ENCODE measurements at places on chromosomes 5 and 9.

DNA sequence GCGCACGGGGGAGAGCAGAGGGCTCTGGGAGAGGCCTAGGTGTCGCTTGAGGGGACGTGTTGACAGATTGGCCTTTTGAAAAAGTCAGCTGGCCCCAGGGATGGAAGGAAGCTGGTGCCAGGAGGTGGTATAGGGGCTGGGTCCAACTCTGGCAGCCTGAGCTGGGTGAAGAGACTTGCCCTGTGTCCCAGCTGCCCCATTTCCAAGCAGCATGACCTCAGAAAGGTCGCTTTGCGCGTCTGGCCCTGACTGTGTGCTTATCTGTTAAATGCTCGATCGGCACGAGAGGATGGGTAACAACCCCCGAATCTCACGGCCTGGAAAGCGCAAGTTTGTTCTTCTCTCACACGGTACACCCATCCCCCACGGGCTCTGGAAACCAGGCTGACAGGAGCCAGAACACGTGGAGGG, 31.2 kb upstream of the LAMC3 start:
- DNase-seq: no peak

- no peak for DNase-seq
Observed at GRCh38 chr9:96450613-96451528, 902 bp downstream of the HABP4 start.

DNA sequence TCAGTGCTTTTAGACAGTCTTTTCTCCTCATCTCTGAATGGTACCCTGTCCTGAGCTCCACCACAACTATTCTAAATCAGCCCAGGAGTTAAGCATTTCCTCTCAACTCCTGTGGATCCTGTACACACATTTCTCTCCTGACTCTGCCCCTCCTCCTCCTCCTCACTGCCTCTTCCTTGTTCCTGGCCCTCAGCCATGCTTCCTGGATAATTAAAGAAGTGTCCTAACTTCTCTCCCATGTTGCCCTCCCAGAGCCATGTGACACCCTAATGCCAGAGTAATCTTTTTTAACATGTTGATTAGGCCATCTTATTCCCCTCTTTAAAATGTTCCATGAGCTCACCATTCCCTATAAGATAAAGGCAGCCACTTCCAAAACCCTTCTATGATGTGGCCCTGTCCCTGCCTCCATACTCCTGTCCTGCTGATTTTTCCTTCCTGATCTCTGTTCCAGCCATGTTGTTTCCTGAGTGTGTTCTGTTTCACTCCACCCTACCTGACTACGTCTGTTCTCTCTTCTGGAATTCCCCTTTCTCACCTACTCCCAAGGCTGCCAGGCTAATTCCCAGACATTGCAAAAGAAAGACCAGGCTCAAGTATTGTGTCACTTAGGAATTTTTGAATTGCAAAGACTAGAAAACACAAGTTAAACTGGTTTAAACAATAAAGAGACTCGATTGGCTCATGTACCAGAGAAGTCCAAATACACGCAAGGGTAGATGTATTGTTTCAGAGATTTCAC, 295.2 kb downstream of the MAST4 start:
- no peak for DNase-seq

GRCh38 chr9:113674436-113674835, 201.7 kb upstream of the ZNF618 start:
- DNase-seq: no peak

DNA sequence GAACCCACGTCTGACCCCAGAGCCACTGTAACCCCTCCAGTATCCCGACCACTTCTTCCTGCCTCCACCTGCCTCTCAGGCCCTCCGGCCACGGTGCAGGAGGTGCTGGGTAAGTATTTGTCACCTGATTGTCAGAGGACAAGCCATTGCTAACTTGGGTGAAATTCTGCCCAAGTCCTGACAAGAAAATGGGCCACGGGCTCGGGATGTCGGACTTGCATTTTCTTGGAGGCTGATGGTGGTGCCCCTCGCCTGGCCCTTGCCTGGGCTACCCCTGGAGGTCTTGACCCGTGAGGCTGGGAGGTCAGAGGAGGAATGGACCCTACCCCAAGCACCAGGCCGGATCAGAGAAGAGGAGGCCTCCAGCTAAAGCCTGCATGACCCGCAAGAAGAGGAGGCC, 149.7 kb upstream of the COL5A1 start:
- DNase-seq: no peak

DNA sequence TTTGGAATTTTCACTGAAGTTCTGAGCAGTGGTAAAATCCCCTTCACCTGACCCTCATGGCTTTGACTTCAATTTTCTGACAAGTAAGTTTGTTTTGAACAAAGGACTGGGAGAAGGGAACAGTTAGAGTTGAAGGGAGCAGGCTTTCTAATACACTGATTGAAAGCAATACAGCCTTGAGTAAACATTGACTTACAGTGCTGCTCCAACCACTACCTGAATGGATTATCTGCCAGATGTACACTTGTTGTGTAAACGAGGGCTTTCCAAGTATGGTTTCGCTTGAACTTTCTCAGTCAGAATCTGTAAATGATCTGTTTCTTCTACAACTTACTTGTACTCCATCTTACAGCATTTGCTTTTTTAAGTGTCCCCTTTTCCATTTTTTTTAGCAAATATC, 1414.9 kb upstream of the NUDT12 start:
- DNase-seq: no peak

DNA sequence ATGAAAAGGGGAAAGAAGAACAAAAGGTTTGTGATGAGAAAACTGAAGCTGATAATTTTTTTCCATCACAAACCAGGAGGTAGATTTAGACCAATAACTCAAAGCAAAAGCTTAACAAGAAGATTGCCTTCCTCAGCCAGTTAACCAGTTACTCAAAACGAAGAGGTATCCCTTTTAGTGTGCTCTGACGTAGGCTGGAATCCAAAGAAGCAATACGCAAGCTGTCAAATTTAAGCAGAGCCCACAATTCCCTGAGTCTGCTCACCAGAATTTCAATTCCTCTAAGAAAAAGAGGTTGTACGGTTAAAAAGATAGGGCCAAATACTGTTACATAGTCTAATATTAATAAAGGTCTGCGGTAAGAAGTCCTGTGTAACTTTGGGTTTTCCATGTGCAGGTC, 61.8 kb downstream of the BRINP1 start:
- no peak for DNase-seq

DNA sequence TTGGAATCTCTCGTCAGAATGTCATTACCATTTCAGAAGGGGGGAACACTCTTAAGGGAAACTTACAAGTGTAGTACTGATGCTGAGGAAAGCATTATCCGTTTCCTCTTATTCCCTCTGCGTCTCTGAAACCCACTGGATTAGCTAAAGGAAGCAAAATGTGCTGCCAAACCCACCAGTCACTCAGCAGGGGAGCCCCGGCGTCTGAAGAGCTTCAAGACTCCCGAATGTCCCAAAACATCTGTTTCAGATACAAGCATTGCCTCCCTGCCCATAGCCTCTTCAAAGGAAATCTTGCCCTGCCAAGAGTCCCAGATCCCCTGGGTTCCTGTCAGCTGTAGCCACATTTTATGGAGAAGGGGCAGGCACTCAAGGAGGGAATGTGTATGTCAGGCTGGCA, 1.0 kb upstream of the HCN1 start:
- no peak for DNase-seq

DNA sequence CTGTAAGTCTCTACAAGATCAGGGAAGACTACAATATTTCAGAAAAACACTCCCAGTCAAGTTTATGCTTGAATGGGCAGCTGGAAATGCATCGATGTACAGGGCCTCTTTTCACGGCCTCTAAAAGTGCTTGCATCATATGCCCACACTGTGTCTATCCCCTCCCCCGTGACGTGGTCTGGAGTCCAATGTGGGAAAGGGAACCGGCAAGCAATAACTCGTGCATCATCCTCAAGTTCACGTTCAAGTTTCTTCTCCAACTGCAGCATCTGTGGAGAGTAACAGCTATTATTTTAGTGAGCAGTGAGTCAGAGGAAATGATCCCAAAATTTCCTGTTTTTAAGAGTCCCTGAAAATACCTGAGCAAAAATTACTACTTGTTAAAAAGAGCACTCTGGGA, 22.3 kb downstream of the ATPSCKMT start:
- no peak for DNase-seq

DNA sequence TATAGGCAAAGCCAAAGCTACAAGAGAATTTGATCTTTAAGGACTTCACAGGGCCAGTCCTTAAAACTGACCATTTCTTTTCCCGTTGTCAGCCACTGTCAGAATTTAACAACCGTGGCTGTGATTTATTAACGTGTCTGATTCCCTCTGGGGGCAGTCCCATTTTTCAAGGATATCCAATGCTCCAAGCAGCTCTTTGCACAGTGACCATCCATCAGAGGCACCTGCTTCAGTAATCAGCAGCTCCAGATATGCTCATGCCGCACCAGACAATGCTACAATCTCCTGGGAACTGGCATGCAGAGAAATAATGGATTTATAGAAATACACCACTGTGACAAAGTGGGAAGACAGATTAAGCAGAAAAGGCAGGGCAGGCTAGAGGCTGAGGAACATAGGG, 163.3 kb upstream of the PPP1R2B start:
- no peak for DNase-seq

DNA sequence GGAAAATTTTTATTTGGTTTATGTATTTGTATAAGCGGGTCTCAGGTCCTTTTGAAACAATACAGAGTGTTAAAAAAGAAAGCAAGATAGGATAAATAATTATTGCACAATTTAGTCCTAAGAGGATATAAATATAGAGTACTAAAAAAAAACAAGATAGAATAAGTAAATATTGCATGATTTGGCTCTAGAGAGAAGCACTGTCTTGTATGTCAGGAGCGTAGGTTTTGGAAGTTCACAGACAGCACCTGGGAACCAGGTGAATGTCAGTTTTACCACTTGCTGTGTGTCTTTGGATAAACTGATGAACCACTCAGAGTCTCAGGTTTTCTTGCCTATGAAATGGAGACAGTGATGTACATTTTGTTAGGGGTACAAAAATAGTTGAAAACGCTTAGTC, 266.2 kb upstream of the ADAMTSL1 start:
- no peak for DNase-seq

DNA sequence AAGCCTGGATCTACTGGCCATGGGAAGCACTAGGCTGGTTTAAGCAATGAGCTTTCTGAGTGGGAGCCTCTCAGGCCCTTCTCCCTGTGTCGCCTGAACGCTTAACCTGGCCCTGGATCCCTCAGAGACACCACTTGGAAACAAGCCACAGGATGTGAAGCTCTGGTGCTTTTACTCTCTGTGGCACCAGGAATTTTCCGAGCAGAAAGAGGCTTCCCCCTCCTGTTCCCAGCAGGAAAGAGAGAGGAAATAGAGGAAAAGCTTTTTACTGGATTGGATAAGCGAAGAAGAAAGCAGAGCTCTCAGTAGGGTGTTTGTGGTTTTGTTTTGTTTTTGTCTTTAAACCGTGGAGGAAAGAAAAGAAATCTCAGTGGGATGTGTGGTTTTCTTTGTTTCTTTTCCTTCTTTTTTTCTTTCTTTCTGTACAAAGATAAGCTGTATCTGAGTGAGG, 34.5 kb downstream of the COL15A1 start:
- DNase-seq: no peak

GRCh38 chr9:76996700-76997099, 22.8 kb upstream of the FOXB2 start:
- DNase-seq: no peak

Data from chondrocyte (in vitro differentiated cells).